CD4-positive, alpha-beta T cell (primary cell): ENCODE measurements at places on chromosomes 12 and 14. TPM values are rescaled to one million over a fixed set of nuclear protein-coding genes. Genes with fewer than 3 reads are reported as not detected.

- H3K27me3 ChIP-seq, result no peaks in the 10 kb centered on the region
- H3K4me3 ChIP-seq, result no peak overlapping the region
- peaks cover 4% of the 10 kb centered on the region for H3K4me1 ChIP-seq
- no peak overlapping the region for H3K27ac ChIP-seq
- DNase-seq, result no peak
Observed at GRCh38 chr12:66154776-66155175, 15.0 kb downstream of the TMBIM4 start.

DNA sequence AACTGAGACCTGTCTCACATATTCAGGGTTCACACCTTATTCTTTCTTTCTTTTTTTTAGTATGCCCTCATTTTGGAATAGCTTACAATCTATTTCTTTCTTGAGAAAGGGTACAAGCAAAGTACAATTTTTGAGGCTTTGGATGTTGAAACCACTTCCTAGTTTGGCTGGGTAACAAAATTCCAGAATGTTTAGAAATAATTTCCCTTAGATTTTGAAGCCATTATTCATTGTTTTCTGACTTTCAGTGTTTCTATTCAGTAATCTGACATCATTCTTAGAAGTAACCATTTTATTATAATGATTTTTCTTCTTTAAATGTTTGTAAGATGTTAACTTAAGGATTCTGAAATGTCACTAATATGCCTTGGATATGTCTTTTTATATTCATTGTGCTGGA, 28.2 kb downstream of the ST8SIA1 start:
- no peaks in the 10 kb centered on the region for H3K27me3 ChIP-seq
- no peak overlapping the region for H3K4me3 ChIP-seq
- H3K27ac ChIP-seq, result no peak overlapping the region
- no peak for DNase-seq
- peaks cover 3% of the 10 kb centered on the region for H3K36me3 ChIP-seq

TSPAN8 gene
- not detected for total RNA-seq

HOXC4 gene
- not detected for total RNA-seq

DNA sequence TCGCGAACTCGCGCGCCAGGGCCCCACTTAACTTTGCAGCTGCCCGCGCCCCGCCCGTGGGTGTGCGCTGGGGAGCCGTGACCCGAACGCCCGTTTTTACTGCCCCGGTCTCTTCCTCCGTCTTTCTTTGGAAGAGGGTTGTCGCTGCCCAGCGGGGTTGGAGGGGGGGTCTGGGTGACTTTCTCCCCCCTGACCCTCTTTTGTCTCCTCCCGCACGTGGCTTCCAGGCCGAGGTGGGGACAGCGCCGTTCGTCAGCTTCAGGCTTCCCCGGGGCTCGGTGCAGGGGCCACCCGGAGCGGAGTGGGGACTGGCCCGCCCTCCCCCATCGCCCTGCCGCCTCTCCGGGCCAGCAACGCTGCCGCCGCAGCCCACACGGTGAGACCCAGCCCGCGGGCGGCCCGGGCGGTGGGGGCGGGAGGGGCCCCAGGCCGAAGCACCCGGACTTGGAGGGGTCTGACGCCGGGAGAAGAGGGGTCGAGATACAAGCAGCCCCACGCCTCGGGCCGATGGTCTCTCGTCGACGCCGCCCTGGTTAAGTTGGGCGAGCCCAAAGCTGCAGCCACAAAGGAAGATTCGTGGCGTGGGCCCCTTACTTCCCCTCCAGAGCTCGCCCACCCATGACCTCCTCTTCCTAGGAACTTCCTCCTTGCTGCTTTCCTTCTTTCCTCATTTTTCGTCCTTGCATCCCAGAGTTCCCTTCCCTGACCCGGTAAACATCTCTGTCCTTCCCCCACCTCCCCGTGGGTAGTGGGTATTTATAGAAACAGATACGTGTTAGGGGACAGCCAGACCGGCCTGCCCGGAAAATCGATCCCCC, 1.2 kb downstream of the DYRK2 start:
- peaks cover 28% of the 10 kb centered on the region for H3K36me3 ChIP-seq
- H3K4me3 ChIP-seq, result peak overlapping the region; percentile 72
- DNase-seq, result peak; percentile 39
- H3K27me3 ChIP-seq, result no peaks in the 10 kb centered on the region
- peak overlapping the region; percentile 6 for H3K27ac ChIP-seq
- peaks cover 42% of the 10 kb centered on the region for H3K4me1 ChIP-seq

GPR135 gene
- 0.81 TPM for total RNA-seq

BBOF1 gene
- 2.4 TPM for total RNA-seq

DNA sequence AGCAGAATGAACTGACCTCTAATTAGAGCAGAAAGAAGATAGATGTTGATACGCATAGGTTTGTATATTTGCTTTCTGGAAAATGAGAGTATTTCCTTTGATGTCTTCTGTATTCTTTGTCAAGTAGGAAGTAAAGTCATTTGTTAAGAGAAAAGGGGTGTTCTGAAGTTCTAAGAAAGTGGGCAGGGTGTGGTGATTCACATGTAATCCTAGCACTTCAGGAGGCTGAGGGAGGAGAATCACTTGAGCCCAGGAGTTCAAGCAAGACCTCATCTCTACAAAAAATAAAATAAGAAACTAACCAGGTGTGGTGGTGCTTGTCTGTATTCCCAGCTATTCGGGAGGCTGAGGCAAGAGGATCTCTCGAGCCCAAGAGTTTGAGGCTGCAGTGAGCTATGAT, 2.8 kb downstream of the RHNO1 start:
- H3K4me1 ChIP-seq, result peaks cover 39% of the 10 kb centered on the region
- H3K27me3 ChIP-seq, result no peaks in the 10 kb centered on the region
- no peak for DNase-seq

TPH2 gene
- not detected for total RNA-seq

GRCh38 chr12:84658877-84659276, 253.7 kb downstream of the SLC6A15 start:
- no peaks in the 10 kb centered on the region for H3K27me3 ChIP-seq
- no peaks in the 10 kb centered on the region for H3K4me1 ChIP-seq
- H3K27ac ChIP-seq, result no peak overlapping the region
- DNase-seq, result no peak
- no peaks in the 10 kb centered on the region for H3K36me3 ChIP-seq

ENDOU gene
- not detected for total RNA-seq
